ENCODE measurements at places on chromosomes 3 and 15.

DNA sequence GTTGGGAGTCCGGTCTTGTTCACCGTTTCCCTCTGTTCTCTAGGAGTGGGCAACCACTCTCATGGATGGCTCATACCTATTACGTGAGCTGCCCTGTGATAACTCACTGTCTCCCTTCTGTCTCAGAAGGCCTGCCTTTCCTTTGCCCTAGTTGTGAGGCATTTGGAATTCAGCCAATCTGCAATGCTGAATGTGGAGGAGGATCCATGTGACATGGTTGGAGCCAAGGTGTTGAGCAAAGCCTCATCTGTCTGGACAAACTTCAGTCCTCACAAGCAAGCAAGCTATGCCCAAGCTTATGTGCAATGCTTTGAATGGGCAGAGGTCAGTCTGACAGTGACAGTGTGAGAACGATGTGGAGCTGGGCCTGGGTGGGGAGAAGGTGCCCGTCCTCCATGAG is 37.8 kb upstream of the ATP10A start:
- no peak for DNase-seq

DNA sequence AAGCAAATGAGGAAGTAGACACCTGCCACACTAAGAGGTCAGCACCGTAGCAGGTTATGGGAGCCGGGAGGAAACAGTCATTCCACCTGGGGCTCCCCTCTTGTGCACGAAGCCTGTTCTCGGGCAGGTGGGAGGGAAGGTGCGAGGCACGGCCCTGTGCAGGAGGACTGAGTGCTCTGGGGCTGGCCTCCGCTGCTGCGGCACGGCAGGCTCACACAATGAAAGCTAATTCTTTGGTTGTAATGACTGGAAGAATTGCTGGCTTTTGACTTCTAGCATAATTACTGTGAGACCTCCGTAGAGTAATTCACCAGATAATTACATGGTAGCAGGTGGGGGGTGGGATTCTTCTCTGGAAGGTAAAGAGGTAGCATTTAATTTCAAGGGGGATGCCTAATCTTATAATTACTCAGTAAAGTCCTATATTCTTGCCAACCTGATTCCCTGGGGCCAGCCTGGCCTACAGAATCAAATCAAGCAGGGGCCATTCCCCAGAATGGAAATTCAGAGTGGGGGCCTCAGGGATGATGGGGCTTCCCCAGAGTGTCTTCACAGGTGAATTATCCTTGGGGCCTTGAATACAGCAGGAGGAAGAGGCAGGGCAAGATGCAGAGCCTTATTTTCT is 129.1 kb downstream of the TPRA1 start:
- DNase-seq, result no peak

DNA sequence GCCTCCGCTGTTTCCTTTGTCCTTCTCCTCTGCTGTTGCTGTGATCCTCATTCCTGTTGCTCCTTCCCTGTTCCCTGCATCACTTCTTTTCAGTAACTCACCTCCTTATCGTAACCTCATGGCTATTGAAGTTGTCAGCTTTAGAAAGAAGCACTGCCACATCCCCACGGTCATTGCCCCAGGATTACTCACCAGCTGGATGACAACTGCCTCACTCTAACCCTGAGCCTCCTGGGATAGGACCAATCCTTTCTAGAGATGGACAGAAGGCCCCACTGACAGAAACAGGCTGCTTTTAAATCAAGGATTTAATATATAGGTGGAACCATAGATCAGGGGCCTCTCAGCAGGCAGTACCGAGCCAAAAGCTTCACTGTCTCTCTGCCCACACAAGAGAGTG is 4.1 kb downstream of the FHIT start:
- no peak for DNase-seq

DNA sequence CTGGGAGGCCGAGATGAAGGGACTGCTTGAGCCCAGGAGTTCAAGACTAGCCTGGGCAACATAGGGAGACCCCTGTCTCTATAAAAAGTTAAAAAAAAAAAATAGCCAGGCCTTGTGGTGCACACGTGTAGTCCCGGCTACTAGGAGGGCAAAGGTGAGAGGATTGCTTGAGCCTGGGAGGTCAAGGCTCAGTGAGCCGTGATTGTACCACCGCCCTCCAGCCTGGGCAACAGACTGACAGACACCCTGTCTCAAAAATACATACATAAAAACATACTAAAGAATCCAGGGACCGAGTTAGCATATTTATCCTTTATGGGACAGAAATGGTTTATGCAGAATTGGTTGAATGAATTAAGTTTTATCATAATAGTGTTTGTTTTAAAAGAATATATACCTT is 13.7 kb downstream of the SIAH2 start:
- DNase-seq, result no peak

DNA sequence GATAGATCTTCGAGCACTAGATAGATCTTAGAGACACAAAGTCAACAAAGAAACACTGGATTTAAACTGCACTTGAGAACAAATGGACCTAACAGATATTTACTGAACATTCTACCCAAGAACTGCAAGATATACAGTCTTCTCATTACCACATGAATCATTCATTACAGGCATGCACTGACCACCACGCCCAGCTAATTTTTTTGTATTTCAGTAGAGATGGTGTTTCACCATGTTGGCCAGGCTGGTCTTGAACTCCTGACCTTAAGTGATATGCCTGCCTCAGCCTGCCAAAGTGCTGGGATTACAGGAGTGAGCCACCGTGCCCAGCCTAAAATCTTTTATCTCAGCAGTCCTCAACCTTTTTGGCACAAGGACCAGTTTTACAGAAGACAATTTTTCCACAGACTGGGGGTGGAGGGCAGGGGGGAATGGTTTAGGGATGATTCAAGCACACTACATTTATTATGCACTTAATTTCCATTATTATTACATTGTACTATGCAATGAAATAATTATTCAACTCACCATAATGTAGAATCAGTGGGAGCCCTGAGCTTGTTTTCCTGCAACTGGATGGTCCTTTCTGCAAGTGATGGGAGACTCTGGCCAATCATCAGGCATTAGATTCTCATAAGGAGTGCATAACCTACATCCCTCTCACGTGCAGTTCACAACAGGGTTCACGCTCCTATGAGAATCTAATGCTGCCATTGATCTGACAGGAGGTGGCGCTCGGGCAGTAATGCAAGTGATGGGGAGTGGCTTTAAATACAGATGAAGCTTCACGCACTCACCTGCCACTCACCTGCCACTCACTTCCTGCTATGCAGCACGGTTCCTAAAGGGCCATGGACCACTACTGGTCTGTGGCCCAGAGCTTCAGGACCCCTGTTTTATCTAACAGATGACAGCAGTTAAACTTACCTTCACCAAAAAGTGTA is 21.7 kb downstream of the CSNK1G1 start:
- DNase-seq, result peak; percentile 17

- DNase-seq, result no peak
Measured at GRCh38 chr3:156676768-156677479, 2.5 kb downstream of the TIPARP start.

- no peak for DNase-seq
Measured at GRCh38 chr15:86885616-86886015, 805.9 kb downstream of the AGBL1 start.

- DNase-seq, result no peak
Measured at GRCh38 chr3:42191443-42191747, 74.6 kb downstream of the CCK start.

- DNase-seq, result no peak
Measured at GRCh38 chr3:9732080-9732739, 675 bp downstream of the BRPF1 start.

GRCh38 chr3:139317660-139318430 is 26.0 kb upstream of the MRPS22 start:
- DNase-seq, result no peak

DNA sequence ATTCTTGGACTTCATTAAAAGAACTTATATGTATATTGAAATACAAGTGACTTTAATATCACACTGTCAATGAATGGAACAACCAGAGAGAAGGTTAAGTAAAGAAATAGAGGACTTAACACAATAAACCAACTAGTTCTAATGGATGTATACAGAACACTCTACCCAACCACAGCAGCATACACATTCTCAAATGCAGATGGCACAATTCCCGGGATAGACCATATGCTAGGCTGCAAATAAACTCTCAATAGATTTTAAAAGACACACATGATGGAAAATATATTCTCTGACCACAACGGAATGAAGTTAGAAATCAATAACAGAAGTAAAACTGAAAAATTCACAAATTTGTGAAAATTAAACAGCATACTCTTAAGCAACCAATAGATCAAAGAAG is 214.3 kb upstream of the LINGO1 start:
- DNase-seq, result no peak

- no peak for DNase-seq
Measured at GRCh38 chr3:94935738-94936580, 873.1 kb downstream of the NSUN3 start.

DNA sequence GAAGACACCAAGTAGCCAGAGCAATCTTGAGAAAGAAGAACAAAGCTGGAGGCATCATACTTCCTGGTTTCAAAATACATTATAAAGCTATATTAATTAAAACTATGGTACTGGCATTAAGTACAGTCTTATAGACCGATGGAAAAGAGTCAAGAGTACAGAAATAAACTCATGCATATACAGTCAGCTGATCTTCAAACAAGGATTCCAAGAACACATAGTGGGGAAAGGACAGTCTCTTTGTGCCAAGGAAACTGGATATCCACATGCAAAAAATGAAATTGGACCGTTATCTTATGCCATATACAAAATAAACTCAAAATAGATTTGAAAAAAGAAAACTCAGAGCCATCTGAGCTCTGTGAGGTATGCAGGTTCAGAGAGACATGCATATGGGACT is 57.4 kb downstream of the SERP1 start:
- no peak for DNase-seq

DNA sequence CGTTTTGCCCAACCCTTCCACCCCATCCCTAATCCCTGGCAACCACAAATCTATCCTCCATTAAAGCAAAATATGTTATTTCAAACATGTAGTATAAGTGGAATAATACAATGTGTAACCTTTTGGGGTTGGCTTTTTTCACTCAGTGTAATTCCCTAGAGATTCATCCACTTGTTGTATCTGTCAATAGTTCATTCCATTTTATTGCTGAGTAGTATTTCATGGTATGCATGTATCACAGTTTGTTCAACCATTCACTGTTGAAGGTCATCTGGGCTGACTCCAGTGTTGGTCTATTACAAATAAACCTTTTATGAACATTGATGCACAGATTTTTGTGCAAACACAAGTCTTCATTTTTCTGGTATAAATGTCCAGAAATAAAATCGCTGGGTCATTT is 38.8 kb downstream of the BSN start:
- DNase-seq, result peak; percentile 25

GRCh38 chr3:136207489-136208115 is 11.5 kb upstream of the MSL2 start:
- no peak for DNase-seq

DNA sequence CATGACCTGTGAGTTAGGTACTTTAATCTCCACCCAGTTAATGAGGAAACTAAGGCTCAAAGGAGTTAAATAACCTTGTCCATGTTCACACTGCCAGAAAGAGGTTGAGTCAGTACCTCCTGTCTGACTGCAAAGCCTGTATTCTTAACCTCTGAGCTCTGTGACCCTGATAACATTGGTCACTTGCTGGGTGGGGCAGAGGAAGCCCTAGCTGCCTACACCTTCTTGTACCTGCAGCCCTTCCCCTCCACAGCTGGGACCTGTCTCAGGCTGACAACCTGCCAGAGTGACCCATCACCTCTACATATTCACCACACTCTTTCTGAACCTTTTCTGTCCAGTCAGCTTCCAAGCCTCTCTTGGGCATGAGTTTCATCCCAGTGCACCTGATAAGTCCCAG is 106.1 kb upstream of the HES1 start:
- DNase-seq, result no peak

DNA sequence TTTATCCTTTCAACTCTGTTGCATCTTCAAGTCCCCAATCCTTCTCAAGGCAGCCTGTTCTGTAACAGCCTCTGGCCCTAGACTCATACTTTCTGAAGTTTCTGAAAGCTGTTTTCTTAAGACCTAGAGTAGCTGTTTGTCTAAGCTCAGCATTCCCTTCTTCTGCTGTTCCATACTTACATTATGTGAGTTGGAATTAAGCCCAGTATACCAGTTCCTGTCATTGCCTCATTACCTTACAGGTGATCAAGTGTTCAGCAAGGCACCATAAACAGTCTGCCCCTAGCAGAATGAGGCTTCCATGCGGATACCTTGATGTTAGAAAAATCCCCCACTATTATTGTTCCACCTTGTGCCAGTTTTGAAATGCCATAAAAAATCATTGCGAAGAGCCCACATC is 180.6 kb downstream of the PLCL2 start:
- DNase-seq, result no peak

DNA sequence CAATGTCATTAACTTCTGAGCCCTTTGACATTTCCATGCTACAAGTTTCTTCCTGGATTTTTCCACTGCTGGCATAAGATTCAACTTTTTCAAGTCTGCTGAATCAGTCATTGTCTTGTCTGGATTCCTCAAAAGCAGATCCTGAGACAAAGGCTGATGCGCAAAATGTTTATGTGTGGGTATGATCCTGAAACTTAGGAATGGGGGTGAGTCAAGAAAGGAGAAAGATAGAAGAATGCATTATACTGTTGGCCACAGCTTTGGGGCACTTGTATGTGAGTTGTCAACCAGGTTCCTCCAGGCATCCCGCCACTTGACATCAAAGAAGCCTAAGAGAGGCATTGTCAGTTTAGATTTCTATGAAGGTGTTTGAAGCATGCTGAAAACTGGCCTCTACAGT is 50.4 kb downstream of the FOXB1 start:
- no peak for DNase-seq

DNA sequence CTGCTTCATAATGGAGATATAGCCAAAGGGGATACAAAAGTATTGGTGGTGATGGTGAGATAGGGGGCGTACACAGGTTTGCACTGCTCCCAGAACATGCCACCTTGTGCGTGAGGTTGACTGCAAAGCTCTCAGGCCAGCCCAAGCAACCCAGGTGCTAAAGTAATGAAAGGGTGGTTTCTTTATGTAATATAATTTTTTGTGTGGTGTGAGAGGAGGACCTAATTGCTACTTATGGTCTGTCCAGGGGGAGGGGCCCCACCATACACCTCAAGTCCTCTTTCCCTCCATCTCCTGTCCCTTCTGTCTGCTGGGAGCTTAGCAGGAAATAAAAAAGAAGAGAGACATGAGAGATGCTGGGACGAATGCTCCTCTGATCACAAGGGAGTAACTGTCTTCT is 53.8 kb downstream of the STARD5 start:
- no peak for DNase-seq

- DNase-seq, result no peak
Measured at GRCh38 chr3:188752850-188753249, 418.9 kb upstream of the TPRG1 start.

- DNase-seq, result peak; percentile 42
Measured at GRCh38 chr15:57224664-57225063, 151.6 kb upstream of the CGNL1 start.
